ENCODE measurements at places on chromosomes 13 and 19.

- no peak for DNase-seq
Observed at GRCh38 chr13:77386880-77387606, 60.1 kb upstream of the MYCBP2 start.

- no peak for DNase-seq
Observed at GRCh38 chr19:44512326-44513298, 12.3 kb upstream of the ZNF180 start.

- no peak for DNase-seq
Observed at GRCh38 chr19:42697884-42698283, 42.4 kb downstream of the PSG3 start.

DNA sequence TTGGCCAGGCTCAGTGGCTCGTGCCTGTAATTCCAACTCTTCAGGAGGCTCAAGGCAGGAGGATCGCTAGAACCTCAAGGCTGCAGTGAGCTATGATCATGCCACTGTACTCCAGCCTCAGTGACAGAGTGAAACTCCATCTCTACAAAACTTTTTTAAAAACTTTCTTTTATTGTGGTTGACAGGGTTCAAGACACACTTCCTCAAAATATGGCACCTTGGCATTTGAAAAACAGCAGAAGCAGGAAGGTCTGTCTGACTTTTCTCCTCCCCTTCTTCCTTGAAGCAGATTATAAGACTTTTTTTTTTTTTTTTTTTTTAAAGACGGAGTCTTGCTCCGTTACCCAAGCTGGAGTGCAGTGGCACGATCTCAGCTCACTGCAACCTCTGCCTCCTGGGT lies 100.3 kb downstream of the TM9SF2 start:
- DNase-seq, result no peak

DNA sequence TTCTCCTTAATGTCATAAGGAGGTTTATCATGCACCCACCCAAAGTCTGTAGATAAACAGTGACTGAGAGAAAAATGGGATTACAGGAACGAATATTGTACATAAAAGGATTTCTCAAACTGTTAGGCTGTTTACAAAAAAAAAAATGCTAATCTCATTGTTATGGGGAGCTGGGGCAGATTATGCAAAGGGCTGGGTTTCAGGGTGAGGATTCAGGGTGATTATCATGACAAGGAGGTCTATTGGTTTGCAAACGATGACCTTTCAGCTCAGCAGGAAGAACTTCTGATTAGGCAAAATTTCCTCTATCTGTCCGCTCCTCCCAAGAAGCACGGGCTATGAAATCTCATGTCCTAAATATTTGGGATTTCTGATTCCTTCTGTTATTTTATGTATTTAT lies 41.4 kb downstream of the NLRP12 start:
- DNase-seq, result no peak

DNA sequence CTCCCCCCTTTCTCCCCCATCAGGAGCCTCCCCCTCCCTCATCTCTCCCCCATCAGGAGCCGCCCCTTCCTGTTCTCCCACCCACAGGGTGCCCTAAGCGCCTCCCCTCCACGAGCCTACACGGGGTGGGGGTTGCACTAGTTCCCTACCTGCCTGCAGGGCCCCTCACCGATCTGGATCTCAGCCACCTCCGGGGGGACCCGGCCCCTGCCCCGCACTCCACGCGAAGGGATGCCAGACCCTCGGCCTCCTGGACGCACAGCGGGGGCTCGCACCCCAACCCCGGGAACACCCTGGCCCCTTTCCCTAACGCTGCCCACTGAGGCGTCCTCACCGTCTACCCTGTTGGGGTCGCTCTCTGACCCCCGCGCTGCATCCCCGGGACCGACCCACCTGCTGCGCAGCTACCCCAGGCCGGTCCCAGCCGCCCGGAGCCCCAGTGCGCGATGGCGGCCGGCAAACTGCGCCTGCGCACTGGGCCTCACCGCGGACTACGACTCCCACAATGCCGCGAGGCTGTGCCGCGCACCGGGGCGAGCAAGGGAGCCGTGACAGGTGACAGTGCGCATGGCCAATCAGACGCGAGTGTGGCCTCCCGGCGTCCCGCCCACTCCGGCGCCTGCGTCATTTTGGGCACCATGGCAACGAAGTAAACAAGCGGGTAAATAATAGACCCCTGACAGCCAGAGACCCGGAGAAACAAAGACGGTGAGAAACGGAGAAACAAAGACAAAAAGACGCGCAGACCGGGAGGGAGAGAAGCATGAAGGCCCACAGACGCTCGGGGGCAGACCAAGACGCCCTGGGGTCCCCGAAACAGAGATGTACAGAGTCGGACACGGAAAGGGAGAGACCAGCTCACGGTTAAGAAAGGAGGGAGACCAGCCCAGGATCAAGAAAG lies at the start of gene ZSCAN18:
Gene ZSCAN18, minus strand, starts transcription at position 451 of the 901 bp plus-strand sequence. CDS start 7,964 bp downstream, outside the sequence.
- peak; percentile 97 for DNase-seq

DNA sequence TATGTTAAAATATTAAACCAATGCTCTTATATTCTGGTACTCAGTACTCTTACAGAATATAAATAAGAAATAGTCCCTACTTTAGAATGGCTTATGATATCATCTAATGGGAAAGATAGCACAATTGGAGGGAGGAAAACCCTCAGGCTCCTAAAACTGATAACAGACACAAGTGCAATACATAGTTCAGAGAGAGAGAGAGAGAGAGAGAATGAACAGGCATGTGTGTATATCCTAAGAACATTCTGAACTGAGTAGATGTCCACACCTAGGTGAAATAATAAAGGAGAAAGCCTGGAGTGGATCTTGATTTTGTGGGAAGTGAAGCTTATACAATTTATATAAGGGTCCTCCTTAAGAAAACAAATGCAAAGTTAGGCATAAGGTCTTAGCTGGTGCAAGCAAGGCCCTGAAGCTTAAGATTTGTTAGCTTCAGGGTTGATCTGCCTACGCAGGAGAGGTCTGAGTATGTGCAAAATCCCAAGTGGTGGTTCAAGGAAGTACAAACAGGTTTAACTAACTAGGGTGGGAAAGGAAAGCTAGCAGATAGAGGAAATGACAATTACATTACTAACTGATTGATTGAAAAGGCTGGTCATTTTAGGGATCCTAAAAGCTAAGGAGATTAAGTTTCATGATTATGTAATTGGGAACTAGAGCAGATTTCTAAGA lies 53.3 kb downstream of the SOX21 start:
- DNase-seq, result no peak

DNA sequence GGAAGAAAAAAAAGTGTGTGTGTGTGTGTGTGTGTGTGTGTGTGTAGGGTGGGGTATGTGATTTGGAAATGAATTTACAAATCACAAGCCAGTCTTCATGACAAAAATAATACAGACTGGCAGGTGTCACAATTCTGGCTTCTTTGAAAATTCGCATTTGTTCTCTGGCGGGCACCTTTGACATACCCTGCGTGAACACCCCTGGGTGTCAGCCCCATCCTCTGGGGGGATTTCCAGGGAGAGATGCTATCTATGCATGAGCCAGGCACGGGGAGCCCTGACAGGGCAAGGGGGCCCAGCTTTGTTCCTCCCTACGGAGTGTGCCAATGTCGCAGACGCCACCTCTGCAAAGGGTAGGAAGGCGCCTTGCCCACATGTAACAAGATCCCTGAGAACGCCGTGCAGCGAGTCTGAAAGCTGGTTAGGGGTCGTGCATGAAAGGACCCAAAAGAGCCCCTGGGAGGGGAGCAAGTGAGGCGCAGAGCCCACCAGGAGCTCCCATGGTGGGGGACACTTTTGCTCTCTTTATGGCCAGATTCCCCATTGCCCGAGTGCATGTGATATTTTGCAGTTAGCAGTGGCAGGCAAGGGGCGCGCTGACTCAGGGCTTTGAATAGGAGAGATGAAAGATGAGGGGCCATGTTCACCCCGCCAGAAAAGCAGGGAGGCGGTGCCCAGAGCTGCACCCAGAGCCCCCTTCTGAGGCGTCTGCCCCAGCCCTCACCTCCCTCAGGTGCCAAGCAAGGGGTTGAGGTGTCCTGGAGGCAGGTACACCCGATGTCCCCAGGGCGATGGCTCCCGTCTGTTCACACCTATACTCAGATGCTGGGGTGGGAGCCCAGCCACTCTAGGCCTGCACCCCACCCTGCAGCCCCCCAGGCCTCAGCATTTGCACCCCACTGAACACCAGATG lies 45.3 kb downstream of the KLF2 start:
- no peak for DNase-seq

DNA sequence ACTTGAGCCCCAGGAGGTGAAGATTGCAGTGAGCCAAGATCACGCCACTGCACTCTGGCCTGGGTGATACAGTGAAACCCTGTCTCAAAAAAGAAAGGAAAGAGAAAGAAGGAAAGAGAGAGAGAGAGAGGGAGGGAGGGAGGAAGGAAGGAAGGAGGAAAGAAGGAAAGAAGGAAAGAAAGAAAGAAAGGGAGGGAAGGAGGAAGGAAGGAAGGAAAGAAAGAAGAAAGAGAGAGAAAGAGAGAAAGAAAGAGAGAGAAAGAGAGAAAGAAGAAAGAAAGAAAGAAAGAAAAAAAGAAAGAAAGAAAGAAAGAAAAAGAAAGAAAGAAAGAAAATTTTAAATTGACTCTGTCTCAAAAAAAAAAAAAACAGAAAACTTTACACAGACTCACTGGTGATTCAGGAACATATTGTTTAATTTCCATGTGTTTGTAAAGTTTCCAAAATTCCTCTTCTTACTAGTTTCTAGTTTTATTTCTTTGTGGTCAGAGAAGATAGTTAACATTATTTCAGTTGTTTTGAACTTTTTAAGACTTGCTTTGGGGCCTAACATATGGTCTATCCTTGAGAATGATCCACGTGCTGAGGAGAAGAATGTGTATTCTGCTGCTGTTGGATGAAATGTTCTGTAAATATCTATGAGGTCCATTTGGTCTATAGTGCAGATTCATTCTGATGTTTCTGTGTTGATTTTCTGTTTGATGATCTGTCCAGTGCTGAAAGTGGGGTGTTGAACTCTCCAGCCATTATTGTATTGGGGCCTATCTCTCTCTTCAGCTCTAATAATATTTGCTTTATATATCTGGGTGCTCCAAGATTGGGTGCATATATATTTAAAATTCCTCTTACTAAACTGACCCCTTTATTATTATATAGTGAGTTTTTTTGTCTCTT lies 204.4 kb upstream of the SERP2 start:
- no peak for DNase-seq

DNA sequence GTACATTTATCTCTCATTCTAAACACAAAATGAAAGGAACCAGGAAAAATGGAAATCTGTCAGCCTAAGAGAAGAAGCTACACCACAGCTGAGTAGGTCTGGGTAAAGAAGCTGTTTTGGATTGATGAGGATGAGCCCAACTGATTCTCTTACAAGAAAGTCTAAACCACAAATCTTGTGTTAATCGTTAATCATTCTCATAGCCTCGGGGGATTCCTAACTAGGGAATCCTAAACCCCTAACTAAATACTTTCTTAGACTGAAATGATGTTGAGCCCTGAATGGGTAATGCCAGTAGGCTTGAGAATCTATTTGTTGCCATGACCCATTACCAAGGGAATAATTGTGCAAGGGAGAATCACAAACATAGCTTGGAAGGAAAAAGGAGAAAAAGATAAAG lies 327.5 kb upstream of the SPRY2 start:
- DNase-seq, result no peak

GRCh38 chr19:3984584-3984907 lies 717 bp downstream of the EEF2 start:
- no peak for DNase-seq

- DNase-seq, result no peak
Observed at GRCh38 chr19:17302391-17303166, 646 bp downstream of the ABHD8 start.

DNA sequence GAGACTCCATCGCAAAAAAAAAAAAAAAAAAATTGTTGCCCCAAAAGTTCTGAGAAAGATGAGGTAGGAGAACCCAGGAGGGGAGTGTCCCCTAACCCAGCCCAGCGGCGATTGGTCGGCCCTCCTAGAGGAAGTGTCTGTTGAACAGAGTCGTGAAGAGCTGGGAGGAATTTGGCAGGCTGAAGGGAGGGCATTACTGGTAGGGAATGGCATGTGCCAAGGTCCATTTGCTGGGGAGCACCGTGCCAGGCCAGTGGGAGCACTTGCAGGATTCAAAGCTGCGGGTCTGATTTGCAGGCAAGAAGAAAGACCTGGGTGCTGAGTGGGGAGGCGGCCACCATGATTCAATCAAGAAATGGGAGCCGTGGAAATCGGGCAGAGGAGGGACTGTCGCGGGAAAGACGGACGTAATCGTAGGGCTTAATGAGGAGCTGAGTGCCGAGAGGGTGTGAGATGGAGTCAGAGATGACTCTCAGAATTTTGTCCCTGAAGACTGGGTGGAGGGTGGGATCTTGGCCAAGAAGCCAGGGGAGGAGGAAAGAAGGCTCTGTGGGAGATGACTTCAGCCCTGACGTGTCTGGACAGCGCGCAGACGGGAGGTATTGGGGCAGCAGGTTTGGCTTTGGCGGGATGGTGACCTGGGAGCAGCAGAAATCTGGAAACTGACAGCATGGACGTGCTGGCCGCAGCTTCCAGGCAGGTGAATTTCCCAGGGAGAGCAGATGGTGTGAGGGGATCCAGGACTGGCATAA lies 15.4 kb downstream of the CERS4 start:
- DNase-seq, result no peak

DNA sequence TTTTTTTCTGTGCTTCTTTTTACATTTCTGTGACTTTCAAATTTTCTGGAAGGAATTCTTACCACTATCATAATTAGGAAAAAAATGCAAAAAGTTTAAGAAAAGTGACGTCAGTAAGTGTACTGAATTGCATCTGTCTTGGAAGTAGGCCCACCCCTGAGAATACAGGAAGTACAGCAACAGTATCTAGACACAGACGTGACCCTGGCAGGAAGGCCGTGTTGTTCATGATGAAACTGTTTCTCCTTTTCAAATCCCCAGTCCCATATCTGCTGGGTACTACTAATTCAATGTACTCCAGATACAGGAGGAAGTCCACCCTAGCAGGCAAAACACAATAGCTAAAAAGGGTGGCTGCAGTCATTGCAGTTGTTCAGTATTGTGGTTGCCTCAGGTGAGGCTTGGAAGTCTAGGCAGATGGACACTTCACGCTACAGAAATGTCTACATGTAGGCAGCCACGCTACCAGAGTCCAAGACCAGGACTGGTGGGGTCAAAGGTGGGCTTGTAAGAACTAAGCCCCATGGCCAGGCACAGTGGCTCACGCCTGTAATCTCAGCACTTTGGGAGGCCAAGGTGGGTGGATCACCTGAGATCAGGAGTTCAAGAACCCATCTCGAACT lies 49.6 kb upstream of the MED4 start:
- no peak for DNase-seq

GRCh38 chr13:68905186-68905585 lies 1202.4 kb upstream of the ATXN8OS start:
- DNase-seq, result no peak

DNA sequence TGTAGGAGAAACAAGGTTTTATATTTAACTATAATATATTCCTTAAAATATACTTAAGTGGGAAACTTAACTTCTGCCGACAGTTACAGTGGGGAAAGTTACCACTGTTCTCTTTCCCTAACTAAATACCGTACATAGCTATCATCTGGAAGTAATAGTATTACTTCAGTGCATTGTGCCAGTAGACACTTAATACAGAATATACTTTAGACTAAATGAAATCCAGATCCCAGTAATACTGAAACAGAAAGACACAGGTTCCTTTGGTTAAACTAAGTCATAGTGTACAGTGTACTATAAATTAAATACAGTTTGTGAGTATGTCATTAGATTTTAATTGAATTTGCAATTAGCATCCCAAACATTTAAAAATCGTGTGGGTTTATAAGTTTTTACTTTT lies 107.5 kb downstream of the PCCA start:
- no peak for DNase-seq

- DNase-seq, result no peak
Observed at GRCh38 chr13:84744203-84744602, 861.9 kb upstream of the SLITRK1 start.
